Peyer's patch (tissue), 4 donors: ENCODE measurements at places on chromosomes 4 and X.

DNA sequence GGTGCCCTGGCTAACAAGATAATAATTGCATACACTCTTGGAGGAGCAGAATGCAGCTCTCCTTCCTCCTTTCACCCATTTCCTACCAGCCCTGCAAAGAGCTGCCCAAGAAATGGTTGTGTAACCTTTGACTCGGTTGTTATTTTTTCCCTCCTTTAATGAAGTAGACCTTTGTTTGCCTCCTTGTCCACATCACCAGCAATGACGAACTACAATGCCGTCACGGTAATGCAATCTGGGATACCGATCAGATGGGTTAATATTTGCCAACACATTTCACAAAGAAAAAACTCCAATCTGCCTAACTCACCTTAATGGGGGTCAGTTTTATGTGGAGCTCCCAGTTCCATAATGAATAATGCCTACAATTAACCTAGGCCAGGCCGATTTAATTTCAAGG is 32.0 kb downstream of the GPRIN3 start:
- H3K27ac ChIP-seq = no peak overlapping the region
- H3K4me1 ChIP-seq = no peaks in the 10 kb centered on the region
- H3K36me3 ChIP-seq = no peaks in the 10 kb centered on the region
- no peaks in the 10 kb centered on the region for H3K27me3 ChIP-seq
- H3K4me3 ChIP-seq = no peak overlapping the region
- DNase-seq = peak; percentile 72

DNA sequence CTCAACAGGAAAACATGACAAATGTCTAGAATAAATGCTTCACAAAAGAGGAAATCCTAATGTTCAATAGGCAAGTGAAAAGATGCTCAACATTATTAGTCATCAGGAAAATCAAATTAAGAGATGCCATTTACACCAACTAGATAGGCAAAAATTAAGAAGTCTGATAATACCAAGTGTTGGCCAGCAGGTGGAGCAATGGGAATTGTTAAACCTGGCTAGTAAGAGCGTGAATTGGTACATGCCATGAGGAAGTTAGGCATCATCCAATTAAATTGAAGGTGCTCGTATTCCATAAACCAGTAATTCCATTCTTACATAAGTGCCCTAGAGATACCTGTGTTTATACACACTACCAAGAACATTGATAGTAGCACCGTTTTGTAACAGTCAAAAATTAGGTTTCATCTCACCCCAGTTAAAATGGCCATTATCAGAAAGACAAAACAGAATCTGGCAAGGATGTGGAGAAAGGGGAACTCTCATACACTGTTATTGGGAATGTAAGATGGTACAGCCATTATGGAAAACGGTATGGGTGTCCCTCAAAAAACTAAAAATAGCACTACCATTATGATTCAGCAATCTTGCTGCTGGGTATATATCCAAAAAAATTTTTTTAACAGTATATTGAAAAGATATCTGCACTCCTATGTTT is 14.0 kb upstream of the ZCCHC18 start:
- H3K4me3 ChIP-seq = no peak overlapping the region
- H3K4me1 ChIP-seq = no peaks in the 10 kb centered on the region
- no peak overlapping the region for H3K27ac ChIP-seq

DNA sequence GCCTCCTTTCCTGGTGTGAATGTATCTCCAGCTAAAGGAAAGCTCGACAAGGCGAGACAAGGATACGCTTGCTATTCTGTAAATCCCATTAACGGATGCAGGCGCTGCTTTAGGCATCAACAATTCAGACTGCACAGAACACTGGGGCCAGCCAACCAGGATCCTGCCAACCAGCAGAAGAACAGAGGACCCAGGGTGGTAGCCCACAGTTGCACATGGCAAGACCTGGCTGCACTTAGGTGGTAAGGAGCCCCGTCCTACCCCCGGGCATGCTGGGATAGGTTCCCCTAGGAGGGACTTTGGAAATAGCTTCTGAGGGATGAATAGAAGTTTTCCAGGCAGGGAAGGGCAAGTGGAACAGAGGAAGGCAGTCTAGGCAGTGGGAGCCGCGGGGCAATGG is 20.7 kb downstream of the PSAPL1 start:
- no peak overlapping the region for H3K27ac ChIP-seq
- H3K4me1 ChIP-seq = no peaks in the 10 kb centered on the region
- H3K36me3 ChIP-seq = no peaks in the 10 kb centered on the region
- no peaks in the 10 kb centered on the region for H3K27me3 ChIP-seq
- no peak for DNase-seq
- no peak overlapping the region for H3K4me3 ChIP-seq

DNA sequence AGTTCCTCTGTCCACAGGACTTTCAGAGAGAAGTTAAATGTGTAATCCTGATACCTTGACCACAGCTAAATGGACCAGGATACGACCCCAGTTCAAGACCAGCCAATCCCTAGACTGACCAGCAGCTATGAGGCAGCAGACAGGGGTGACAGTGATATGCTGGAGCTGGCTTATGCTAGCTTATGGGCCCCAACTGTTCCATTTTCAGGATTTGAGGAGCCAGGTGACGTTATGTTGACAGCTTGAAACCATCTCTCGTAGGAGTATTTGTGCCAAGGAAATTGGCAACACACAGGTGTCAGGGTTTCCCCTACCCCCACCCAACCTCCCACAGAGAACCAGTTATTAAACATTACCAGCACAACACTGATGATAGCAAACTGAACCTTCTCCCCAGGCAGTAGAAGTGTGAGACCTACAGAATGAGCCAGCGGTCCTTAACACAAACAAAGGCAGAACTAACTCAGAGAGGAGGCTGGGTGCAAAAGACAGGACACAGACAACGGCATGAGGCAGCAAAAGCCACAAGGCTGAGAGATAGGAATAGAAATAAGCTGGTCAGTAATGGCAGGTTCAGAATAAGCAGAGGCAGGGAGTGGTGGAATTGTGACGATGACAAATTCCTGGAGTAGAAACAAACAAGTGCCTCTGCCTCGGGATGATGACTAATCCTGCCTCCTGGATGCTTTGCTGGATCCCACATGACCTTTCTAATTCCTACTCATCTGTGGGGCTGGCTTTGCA is 85.6 kb upstream of the CPEB2 start:
- no peak for DNase-seq
- no peaks in the 10 kb centered on the region for H3K36me3 ChIP-seq
- no peaks in the 10 kb centered on the region for H3K27me3 ChIP-seq
- H3K27ac ChIP-seq = no peak overlapping the region
- H3K4me1 ChIP-seq = no peaks in the 10 kb centered on the region
- no peak overlapping the region for H3K4me3 ChIP-seq

DNA sequence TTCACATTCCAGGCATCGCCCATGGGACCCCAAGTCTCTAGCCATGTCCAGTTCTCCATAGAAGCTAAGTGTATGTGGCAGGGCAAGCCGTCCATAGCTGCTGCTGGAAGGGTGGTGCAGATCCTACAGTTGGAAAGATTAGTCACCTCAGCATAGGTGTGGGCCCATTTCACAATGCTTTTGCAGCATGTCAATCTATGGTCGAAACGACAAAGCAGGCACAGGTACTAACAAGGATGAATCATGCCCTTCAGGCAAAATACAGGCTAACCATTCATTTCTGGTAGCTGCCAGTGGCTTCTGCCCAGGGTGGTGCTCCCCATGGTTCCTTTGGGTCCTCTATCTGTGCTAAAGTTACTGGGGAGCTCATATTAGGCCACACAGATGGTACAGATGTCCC is 225.2 kb downstream of the ADGRL3 start:
- no peak overlapping the region for H3K27ac ChIP-seq
- no peaks in the 10 kb centered on the region for H3K27me3 ChIP-seq
- H3K36me3 ChIP-seq = no peaks in the 10 kb centered on the region
- H3K4me1 ChIP-seq = no peaks in the 10 kb centered on the region
- no peak for DNase-seq

GRCh38 chr4:30002341-30002740 is 717.8 kb upstream of the PCDH7 start:
- no peak overlapping the region for H3K4me3 ChIP-seq
- no peaks in the 10 kb centered on the region for H3K4me1 ChIP-seq
- H3K36me3 ChIP-seq = no peaks in the 10 kb centered on the region
- no peaks in the 10 kb centered on the region for H3K27me3 ChIP-seq

- no peak overlapping the region for H3K27ac ChIP-seq
- no peaks in the 10 kb centered on the region for H3K4me1 ChIP-seq
- no peak for DNase-seq
- no peaks in the 10 kb centered on the region for H3K27me3 ChIP-seq
- H3K36me3 ChIP-seq = no peaks in the 10 kb centered on the region
- no peak overlapping the region for H3K4me3 ChIP-seq
Observed at GRCh38 chrX:109777749-109778148, 44.7 kb upstream of the ACSL4 start.

GRCh38 chr4:170259631-170260153 is 169.9 kb upstream of the AADAT start:
- H3K4me3 ChIP-seq = no peak overlapping the region
- no peaks in the 10 kb centered on the region for H3K27me3 ChIP-seq
- H3K27ac ChIP-seq = no peak overlapping the region

DNA sequence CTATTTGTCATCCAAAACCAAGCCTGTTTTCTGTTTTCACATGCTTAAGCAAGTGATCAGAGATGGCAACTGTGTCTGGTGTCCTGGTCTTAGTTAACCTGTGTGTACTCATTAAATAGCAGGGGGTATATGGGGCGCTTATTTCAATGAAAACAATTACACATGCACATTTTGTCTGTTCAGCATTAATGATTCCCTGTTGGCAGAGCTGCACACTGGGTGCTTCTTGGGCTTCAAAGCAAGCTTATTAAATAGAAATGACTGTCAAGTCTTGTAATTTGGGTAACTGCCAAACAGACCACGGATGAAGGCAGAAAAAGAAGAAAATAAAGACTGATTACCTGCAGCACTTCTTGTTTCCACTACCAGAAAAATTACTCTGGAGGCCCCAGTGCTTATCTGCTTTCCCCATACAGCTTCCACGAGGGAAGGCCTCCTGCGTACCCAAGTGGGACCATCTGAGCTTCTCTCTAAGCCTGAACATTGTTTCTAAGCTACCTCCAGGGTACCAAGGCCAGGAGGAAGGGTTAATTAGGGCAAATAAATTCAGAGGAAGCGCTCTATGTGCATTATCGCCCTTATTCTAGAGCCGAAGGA is 107.2 kb upstream of the TBL1X start:
- H3K27me3 ChIP-seq = no peaks in the 10 kb centered on the region
- no peak overlapping the region for H3K4me3 ChIP-seq
- no peak overlapping the region for H3K27ac ChIP-seq
- no peaks in the 10 kb centered on the region for H3K4me1 ChIP-seq

DNA sequence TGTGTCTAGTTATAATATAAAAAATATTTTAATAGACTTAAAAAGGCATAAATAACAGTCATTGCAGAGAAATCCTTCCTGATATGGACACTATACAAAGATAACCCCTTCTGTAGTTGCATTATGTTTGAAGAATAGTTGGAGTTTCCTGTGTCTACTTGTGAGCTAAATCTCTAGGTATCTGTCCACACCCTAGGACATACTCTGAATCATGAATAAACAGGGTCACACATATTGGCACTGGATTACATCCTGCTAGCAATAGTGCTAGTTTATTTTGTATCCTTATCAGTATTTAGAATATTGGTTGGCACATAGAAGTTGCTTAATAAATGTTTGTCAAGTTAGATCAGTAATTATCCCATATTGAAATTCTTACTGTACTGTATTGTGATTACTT is 173.9 kb downstream of the GRXCR1 start:
- no peaks in the 10 kb centered on the region for H3K4me1 ChIP-seq
- no peak overlapping the region for H3K27ac ChIP-seq
- no peaks in the 10 kb centered on the region for H3K27me3 ChIP-seq
- DNase-seq = no peak

- H3K27ac ChIP-seq = no peak overlapping the region
- H3K36me3 ChIP-seq = no peaks in the 10 kb centered on the region
- no peak overlapping the region for H3K4me3 ChIP-seq
Observed at GRCh38 chr4:100288811-100289529, 98.7 kb upstream of the DDIT4L start.

- H3K27me3 ChIP-seq = no peaks in the 10 kb centered on the region
- no peak overlapping the region for H3K4me3 ChIP-seq
Observed at GRCh38 chrX:65866146-65866545, 173.7 kb downstream of the VSIG4 start.

DNA sequence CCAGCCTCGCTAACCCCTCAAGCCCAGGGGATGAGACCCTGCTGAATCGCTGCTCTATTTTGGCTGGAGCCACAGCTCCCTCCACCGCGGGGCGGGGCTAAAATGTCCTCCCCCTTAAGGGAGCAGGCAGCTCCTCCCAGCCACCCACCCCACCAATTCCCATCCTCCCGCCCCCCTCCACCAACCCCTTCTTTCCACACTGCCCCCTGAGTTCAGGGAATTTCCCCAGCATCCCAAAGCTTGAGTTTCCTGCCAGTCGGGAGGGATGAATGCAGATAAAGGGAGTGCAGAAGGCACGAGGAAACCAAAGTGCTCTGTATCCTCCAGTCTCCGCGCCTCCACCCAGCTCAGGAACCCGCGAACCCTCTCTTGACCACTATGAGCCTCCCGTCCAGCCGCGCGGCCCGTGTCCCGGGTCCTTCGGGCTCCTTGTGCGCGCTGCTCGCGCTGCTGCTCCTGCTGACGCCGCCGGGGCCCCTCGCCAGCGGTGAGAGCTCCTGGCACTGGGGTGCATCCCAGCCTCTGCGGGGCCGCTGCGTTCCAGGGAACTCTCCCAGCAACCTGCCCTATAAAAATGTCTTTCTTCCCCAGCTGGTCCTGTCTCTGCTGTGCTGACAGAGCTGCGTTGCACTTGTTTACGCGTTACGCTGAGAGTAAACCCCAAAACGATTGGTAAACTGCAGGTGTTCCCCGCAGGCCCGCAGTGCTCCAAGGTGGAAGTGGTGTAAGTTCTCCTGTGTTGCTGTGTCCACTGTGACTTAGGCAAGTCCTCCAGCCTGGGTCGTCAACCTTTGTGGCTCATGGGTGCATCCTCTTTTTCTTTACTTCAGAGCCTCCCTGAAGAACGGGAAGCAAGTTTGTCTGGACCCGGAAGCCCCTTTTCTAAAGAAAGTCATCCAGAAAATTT is at the start of gene CXCL6:
CXCL6 (plus strand) TSS at position 306 of the 907 bp plus-strand sequence; CDS start at position 379, 73 bp downstream.
- DNase-seq = no peak
- no peaks in the 10 kb centered on the region for H3K27me3 ChIP-seq
- H3K4me3 ChIP-seq = no peak within 1 kb of the TSS
- H3K36me3 ChIP-seq = no peaks in the 10 kb centered on the region
- no peak within 1 kb of the TSS for H3K27ac ChIP-seq
- H3K4me1 ChIP-seq = no peaks in the 10 kb centered on the region

GRCh38 chr4:123640271-123640670 is 243.7 kb downstream of the SPRY1 start:
- no peak for DNase-seq
- no peaks in the 10 kb centered on the region for H3K27me3 ChIP-seq
- no peaks in the 10 kb centered on the region for H3K4me1 ChIP-seq
- no peaks in the 10 kb centered on the region for H3K36me3 ChIP-seq
- H3K4me3 ChIP-seq = no peak overlapping the region
- no peak overlapping the region for H3K27ac ChIP-seq

- H3K27ac ChIP-seq = no peak overlapping the region
- H3K36me3 ChIP-seq = peaks cover 48% of the 10 kb centered on the region
- no peaks in the 10 kb centered on the region for H3K4me1 ChIP-seq
- H3K27me3 ChIP-seq = no peaks in the 10 kb centered on the region
Observed at GRCh38 chr4:78863254-78863869, 75.9 kb downstream of the PAQR3 start.

GRCh38 chrX:39852491-39852890 is 245.3 kb downstream of the BCOR start:
- H3K4me3 ChIP-seq = no peak overlapping the region
- H3K36me3 ChIP-seq = no peaks in the 10 kb centered on the region
- H3K27ac ChIP-seq = no peak overlapping the region
- DNase-seq = no peak
- H3K4me1 ChIP-seq = no peaks in the 10 kb centered on the region
- no peaks in the 10 kb centered on the region for H3K27me3 ChIP-seq

- H3K4me1 ChIP-seq = no peaks in the 10 kb centered on the region
- no peak overlapping the region for H3K4me3 ChIP-seq
- DNase-seq = no peak
Observed at GRCh38 chrX:55754861-55755294, 37.3 kb downstream of the RRAGB start.
